Transverse colon (tissue), 4 donors: ENCODE measurements at places on chromosomes 12 and 14.

DNA sequence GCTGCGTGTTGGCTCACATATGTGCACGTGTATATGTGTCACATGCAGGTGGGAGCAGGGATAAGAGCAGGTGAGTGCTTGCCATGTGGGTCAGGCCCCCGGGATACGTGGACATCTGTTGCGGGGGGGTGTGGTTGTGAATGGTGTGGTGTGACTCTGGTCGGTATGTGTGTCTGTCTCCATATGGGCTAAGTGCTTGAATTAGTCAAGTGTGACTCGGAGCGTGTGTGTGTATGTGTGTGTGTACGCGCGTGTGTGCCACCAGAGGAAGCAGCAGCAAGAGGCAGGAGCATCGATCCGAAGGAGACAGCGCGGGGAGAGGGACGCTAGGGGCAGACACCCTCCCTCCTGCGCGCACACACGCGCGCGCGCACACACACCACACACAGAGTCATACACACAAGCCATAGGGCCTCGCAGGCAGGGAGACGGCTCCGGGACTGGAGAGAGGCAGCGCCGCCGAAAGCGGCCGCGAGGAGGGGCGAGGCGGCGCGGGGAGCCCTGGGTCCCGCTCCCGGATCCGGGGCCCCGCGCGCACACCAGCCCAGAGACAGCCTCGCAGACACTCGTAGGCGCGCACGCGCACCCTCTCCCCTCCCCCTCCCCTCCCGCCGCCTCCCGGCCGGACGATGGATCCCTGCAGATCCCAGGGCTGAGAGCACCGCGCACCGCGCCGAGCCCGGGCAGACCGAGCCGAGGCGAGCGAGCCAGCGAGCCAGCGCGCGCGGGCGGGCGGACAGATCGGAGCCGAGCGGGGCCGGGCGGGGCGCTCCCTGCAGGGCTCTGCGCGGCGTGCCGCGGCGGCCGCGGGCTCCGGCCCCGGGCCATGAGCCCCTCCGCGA, at the start of gene ASIC1:
ASIC1 (plus strand) TSS at position 597 of the 842 bp plus-strand sequence. CDS start 1,171 bp downstream, outside the sequence.
- peak; percentile 60 for DNase-seq
- H3K4me3 ChIP-seq, result peak within 1 kb of the TSS; percentile 65
- peak within 1 kb of the TSS; percentile 75 for H3K27ac ChIP-seq
- peaks cover 20% of the 10 kb centered on the region for H3K4me1 ChIP-seq

DNA sequence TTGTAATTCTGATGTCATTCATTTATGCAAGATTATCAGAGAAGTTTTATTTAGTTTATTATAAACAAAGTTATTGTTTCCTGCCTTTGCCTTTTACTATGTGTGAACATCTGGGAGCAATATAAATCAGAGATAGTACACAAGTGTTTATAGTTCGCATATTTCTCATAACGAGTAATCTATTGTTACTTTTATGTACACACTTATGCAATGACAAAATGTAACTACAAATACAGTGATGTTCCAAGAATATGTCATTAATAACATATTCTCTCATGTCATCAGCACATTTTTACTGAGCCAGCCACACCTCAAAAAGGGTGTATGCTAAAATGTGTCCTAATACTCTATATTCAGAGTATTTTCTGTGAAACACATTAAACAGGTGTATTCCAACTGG, 243.2 kb downstream of the ALX1 start:
- no peak overlapping the region for H3K27ac ChIP-seq
- no peaks in the 10 kb centered on the region for H3K27me3 ChIP-seq
- H3K4me3 ChIP-seq, result no peak overlapping the region
- no peaks in the 10 kb centered on the region for H3K36me3 ChIP-seq
- no peaks in the 10 kb centered on the region for H3K4me1 ChIP-seq

GRCh38 chr14:70177081-70177800, 11.5 kb downstream of the SLC8A3 start:
- H3K4me1 ChIP-seq, result no peaks in the 10 kb centered on the region
- peaks cover 3% of the 10 kb centered on the region for H3K27me3 ChIP-seq
- no peak for DNase-seq

GRCh38 chr12:87861791-87862190, 167.4 kb downstream of the C12orf50 start:
- DNase-seq, result no peak
- no peaks in the 10 kb centered on the region for H3K4me1 ChIP-seq
- no peak overlapping the region for H3K27ac ChIP-seq
- H3K4me3 ChIP-seq, result no peak overlapping the region
